Right atrium auricular region (tissue), 2 donors: ENCODE measurements at places on chromosomes 12 and 14.

DNA sequence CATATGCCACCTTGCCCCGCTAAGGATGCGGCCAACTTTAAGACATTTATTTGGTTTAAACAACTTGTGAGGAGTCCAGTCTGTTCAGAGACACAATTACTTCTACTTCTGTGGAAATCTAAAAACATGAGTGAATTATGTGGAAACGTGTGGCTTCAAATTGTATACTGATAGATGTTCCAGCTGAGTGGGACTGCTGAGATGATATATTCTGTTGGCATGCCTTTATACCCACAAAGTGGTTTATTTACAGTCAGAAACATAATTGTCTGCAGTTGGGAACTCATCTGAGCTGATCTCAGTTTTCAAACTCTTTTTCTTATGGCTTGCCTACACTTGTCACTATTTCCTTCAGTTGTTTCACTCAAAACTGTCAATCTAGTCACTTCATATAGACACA, 67.8 kb downstream of the FLRT2 start:
- DNase-seq: no peak

- DNase-seq: no peak
Observed at GRCh38 chr14:61222388-61222787, 58.8 kb downstream of the TMEM30B start.

DNA sequence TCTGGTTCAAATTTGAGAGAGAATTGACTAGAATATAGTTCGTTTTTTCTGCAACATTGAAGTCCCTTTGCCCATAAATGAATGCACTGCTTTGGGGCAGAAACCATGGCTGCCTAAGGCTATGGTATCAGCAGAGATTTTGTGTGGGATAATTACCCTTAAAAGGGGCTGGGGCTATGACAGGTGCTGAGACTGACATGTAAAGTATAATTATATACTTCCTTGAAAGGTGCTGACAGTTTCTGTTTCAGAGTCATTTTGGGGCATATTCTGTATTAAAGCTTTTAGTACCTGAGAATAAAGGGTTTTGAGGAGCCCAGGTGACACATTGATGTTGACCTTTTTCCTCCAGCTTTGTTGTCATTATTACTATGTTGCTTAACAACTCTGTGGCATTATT, 150.3 kb upstream of the PTPRQ start:
- no peak for DNase-seq

DNA sequence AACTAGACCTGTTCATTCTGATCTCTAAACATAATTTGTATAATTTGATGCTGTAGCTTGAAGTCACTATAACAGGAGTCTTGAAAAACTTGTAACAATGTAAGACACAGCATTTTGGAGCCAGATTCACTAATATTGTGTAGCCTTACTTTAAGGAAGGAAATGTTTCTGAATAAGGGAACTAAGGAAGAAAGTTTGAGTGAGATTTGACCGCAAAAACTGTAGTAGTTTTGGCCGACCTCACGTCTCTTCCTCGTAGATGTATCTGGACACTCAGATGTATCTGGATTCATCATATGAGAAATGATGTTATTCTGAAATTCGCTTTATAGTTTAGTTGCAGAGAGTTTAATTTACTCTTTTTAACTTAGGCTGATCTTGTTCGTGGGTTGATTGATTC, 13.9 kb upstream of the DNAH10 start:
- DNase-seq: no peak

DNA sequence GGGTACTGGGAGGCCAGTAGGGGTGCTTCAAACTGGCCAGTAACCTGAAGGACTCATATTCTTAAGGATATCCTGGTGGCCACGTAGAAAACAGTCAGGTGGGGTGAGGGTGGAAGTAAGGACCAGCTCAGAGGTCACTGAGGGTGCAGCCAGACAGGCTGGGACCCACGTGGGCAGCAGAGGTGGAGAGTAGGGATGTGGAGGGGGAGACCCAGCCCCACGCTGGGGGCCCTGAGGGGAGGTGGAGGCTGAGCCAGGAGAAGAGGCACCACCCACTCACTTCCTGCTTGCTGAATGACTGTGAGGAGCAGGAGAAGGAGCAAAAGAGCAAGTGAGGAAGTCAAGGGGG, 12.6 kb upstream of the SERPINA3 start:
- DNase-seq: no peak

GRCh38 chr12:104673696-104674482, 217.1 kb downstream of the CHST11 start:
- DNase-seq: no peak

DNA sequence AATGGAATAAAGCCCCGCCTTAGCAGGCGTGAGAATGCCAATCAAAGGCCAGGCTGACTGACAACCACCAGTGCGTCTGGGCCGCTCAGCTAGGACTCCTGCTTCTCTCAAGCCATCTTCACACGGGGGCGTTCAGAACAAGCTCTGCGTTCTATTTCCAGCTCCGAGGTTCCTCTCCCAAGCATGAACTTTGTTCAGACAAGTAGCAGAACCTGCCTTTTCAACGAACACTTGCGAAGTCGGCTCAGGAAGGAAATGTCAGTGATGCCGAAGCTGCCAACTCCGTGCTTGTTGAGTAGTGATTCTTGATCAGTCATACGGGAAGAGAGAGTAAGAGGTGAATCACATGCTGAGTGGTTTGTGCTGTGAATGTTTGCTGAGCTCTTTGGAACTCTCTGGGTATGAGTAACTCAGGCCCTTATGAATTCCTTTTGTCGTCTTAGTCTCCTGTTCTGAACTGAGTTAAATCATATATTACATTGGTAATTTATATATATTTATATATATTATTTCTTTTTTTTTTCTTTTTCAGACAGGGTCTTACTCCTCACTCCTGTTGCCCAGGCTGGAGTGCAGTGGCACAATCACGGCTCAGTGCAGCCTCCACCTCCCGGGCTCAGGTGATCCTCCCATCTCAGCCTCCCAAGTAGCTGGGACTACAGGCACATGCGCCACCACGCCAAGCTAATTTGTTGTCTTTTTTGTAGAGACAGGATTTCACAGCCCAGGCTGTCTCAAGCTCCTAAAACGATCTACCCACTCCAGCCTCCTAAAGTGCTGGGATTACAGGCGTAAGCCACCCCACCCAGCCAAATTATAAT, 29.4 kb upstream of the BCL7A start:
- DNase-seq: no peak

GRCh38 chr12:89372584-89373370, 20.5 kb upstream of the DUSP6 start:
- no peak for DNase-seq

DNA sequence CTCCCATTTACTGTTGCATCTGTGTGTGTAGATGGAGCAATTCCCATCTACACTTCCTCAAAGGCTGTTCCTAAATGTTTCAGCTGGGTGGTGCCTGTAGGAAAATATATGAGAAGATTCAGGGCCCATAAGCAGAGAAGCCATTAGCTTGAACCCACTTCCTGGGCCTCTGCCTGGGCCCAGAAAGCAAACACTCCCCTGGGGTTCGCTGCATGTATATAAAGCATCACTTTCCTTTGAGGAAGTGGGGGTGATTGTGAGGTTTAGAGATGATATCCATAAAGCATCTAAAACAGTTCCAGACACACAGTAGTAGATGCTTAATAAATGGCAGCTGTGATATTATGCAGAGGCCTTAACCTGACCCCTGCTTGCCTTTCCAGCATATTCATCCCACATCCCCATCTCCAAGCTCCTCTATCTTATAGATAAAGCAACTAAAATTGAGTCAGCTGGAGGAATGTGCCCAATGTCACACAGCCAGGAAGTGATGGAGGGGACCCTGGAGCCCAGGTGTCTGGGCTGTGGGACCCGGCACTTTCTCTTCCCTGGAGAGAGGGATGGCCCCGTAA, 280.0 kb upstream of the CRY1 start:
- DNase-seq: no peak

- no peak for DNase-seq
Observed at GRCh38 chr12:23626791-23627190, 322.7 kb downstream of the SOX5 start.

GRCh38 chr12:31589598-31589903, 1.4 kb downstream of the DENND5B start:
- DNase-seq: no peak

- no peak for DNase-seq
Observed at GRCh38 chr14:90490720-90491050, 93.9 kb downstream of the CALM1 start.

DNA sequence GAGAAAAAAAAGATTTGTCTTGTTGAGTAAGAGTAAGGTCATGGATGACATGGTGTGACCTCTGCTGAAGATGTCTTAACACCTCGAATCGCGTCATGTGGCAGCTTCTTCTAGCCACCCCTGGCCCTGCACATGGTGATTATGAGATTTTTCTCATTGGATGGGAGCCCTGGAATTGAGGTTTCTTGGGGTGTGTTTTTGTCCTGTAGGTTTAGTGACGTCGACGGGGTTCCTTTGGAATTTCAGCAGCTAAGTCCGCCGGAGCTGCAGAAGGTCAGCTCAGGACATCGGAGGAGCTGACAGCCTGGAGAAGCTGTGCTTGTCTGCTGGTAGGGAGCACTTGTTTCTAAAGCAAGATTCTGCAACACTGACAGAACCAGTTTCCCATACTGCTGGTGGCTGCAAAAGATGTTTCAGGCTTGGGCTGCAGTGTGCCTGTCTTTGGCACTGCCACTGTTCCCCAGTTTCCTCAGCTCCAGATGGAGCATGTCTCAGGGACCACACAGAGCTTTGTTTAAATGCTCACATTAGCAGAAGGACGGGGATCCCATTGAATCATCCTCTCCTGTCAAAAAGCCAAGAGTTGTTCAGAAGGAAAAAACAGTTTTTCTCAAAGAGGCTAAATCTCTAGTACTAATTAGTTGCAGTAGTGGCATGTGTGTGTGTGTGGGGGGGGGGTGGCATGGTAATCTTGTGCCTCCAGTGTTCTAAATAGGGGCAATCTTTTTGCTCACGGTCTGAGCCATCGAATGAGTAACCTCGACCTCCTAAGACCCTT, 5.2 kb upstream of the FOS start:
- DNase-seq: no peak

GRCh38 chr14:26841920-26842741, 244.3 kb upstream of the NOVA1 start:
- peak; percentile 79 for DNase-seq

GRCh38 chr12:122834104-122834920, 945 bp upstream of the HIP1R start:
- DNase-seq: no peak

- DNase-seq: peak; percentile 79
Observed at GRCh38 chr14:90839024-90839888, 23.0 kb upstream of the TTC7B start.

DNA sequence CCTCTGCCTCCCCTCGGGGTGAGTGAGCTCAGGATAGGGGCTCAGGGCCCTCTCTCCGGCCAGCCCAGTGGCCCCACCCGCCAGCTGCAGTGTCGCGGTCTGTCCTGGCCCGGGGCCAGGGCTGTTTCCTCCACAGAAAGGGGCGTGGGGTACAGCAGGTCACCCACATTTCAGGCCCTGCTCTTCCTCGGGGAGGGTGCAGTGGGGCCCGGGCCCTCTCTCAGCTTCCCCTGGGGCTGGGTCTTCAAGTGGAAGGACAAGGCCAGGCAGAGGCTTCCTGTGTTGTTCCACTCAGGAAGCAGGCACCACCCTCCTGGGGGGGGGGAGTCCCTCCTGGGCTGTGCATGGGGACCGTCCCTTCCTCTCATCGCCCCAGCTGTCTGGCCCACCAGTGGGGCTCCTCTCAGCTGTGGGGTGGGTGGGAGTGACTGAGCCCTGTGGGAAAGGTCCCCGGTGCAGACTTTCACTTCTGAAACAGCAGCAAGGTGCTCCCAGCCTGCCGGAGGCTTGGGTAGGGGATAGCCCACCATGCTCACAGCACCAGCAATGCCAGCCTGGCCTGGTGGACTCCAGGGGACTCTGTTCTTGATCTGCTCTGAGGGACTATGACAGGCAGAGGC, 3.7 kb downstream of the GPR132 start:
- no peak for DNase-seq

DNA sequence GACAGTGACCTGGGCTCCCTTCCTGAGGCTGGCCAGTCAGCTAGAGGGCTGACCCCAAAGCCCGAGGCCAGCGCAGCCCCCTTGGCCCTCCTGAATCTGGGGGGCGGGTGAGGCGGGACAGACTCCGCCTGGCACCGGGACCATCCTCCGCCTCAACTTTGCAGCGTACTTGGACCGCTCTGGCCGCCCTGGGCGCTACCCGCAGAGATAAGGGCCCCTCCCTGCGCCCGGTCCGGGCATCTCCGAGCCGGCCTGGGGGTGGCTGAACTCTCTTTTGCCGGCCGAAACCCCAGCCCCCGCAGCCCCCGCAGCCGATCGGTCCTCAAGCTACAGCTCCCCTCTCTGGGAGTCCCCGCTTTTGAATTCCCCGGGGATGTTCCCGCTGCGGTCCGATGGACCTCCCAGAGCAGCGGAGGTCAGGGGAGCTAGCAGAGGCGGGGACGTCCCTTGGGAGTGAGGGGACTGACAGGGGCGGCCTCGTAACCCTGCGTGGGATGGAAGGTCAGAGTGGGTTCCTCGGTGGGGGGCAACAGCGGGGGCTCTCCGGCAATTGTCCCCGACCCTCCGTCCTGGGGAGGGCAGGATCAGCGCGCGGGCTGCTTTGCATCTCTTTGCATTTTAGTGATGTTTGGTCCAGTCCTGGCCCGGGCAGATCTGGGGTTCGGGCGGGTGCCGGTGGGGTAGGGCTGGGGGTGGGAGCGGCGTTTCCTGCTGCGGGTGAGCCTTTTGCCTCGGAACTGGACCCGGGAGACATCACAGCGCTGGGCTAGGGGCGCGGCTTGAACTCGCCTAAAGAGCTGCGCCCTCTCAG, at the start of gene CRIP1:
Gene CRIP1, plus strand, starts transcription at position 724 of the 811 bp plus-strand sequence. CDS start 374 bp downstream, outside the sequence.
- no peak for DNase-seq

DNA sequence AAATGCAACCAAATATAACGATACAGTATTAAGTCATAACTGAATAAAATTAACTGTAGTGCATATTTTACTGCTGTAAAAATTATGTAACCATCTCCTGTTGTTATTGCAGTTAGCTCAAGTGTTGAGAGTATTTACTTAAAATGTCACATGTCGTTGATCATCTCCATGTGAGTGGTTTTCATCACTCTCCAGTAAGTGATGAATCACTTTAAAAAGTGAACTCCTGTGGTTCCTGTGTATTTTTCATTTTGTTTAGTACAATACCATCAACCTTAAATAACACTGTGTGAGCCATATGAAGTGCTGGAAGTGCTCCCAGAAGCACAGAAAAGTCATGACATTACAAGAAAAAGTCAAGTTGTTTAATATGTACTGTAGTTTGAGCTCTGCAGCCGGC, 104.7 kb upstream of the SLCO1B1 start:
- no peak for DNase-seq

DNA sequence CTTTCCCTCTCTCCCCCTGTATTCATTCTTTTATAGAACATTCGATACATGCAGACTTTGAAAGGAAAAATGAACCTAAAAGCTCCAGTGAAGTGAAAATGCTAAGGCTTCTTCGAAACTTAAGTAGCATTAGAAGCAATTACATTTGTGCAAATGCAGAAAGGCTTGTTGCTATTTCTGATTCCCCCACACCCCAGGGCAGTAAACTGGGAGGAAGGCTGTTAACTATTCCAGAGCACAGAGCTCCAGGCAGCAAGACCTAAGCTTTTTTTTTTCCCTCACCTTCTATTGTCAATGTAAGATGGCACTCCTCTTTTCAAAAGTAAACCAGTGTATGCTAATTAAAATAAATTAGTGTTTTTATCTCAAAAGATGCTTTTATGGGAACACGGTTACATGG, 448.9 kb upstream of the TBX3 start:
- DNase-seq: no peak
